ENCODE measurements at places on chromosomes 7 and 10. TPM values are rescaled to one million over a fixed set of nuclear protein-coding genes. Genes with fewer than 3 reads are reported as not detected.
A peak's percentile ranks its signal among the peaks of the same experiment; 100 is the strongest.

- DNase-seq = no peak
These were observed 98.7 kb downstream of the RALA start for GRCh38 chr7:39721919-39722597.

- no peak for DNase-seq
These were observed 219.1 kb downstream of the SEC23IP start for GRCh38 chr10:120111628-120112027.

DNA sequence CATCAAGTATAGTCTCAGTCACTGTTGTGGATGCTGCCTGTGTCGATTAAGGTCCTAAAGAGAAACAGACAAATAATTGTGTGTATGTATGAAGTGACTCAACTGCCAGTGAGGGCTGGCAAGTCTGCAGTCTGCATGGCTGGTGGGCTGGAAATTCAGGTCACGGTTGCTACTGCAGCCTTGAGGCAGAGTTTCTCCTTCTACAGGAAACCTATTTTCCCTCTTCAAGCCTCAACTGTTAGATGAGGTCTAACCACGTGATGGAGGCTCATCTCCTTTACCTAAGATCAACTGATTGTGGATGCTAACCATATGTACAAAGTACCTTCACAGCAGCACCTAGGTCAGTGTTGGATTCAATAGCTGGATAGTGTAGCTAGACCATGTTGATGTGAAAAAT lies 29.9 kb downstream of the MBL2 start:
- no peak for DNase-seq

- no peak for DNase-seq
These were observed 37.4 kb upstream of the YAE1 start for GRCh38 chr7:39528849-39529248.

DNA sequence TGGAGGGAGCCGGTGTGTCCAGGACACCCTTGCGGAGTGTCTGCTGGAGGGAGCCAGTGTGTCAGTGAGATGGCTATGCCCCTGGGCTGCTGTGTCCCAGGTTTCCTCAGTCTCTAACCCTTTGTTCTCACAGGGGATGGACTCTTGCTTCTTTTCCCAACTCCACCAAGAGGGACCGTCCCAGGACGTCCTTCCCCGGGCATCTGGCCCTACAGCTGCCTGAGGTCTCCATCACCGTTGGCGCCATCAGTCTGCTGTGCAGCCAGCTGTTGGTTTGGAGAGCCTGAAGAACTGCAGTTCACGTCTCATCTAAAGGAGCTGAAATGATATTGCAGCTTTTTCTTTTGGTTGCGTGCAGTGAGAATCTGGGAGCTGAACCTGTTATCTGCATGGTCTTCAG lies 136.2 kb downstream of the VIPR2 start:
- no peak for DNase-seq

GRCh38 chr7:32494946-32495297 lies 367 bp upstream of the AVL9 start:
- DNase-seq = no peak

DNA sequence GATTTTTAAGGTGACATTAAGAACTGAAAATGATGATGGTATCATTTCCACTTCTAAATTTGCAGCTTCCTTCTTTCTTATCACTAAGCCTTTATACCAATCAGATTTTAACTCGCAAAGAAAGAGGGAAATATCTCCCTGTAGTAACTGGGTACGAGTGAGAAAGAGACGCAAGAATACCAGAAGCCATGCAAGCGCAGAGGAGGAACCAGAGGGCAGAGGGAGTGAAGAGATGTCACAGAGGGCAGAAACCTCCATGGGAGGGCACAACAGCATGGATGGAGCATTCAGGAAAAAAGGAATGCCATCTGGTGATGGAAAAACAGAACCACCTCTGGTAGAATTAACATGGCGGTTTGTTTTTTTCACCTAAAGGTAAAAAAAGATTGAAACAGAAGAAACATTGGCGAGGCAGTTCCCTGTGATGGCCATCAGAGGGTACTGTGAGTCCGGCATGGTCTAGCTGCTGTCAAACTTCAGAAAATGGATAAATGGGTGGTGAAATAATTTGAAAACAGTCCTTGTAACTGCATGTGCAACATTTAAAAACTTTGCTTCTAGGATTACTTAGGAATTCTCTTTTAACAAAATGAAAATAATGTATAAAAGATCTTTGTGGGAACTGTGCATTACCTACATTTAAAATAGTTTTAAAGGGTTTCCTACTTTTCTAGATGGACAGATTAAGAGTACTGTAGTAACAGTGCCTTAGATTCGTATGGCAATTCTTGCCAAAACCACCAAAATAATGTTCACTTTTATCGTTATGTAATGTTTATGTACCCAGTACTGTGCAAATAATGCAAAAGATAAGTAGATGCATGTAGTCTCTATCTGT lies 91.8 kb downstream of the ARHGAP12 start:
- DNase-seq = peak; percentile 15

DNA sequence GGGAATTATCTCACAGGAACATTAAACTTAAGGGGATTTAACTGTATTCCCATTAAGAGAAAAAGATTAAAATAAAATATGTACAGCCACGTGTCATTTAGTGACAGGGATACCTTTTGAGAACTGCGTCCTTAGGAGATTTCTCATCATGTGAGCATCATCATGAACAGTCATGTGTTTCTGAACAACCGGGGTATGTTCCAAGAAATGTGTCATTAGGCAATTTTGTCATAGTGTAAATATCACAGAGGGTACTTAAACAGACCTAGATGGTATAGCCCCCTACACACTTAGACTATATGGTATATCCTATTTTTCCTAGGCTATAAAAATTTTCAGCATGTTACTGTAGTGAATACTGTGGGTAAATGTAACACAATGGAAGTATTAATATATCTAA lies 840.3 kb downstream of the CNTNAP2 start:
- DNase-seq = no peak

DNA sequence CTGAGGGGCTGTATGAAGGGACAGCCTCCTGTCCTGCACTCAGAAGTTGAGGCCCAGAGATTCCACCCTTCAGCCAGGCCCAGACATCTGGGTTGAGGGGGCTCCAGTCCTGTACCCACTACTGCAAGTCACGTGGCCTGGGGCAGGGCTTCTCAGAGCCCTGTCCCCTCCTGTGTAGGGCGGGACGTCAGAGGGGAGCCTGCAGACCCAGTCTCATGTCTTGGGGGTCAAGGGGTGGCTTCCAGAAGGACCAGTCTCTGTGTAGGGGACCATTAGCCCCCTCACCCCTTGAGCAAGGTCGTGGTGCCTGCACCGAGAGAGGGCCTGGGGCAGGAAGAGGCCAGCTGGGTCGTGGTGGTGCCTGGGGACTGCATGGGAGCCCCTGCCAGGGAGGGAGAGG lies 593 bp upstream of the PILRA start:
- DNase-seq = no peak

GRCh38 chr7:19982841-19983835 lies 209.7 kb upstream of the TMEM196 start:
- peak; percentile 85 for DNase-seq

GRCh38 chr10:75015442-75015841 lies 96.0 kb upstream of the SAMD8 start:
- no peak for DNase-seq

DNA sequence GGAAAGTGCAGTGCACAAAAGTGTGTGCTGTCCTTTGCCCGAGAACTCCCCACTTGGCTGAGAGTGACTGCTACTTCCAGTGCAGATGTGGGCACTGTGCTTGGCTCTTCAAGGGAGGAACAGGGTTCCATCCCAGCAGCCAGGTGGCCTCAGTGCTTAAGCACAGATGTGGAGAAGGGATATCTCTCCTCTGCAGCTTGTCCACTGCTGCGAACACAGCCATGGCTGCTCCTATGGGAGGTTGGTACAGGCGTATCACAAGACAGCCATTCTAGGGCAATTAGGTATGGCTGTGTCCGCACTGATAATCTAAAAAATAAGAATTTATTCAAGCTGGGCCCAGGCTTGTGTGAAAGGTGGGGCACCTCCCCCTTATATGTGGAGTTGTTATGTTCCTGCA lies 66.6 kb downstream of the GLCCI1 start:
- no peak for DNase-seq

- no peak for DNase-seq
These were observed 118.5 kb downstream of the FOXP2 start for GRCh38 chr7:114533131-114533530.

DNA sequence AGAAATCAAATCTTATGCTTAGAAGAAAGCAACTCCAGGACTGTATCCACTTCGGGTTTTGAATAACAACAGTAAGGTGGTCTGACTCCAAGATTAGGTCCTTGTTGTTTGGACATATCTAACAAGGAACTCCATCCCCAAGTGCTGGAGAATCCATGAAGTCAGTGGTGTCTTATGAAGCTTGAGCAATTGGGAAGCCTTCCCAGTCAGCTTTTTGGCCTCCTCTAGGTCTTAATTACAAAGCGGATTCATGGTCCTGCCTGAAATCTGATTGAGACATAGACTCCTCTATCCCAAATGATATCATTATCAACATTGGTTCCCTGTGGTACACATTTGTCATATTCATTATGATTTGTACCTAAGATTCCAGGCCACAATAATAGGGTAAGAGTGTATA lies 642.6 kb downstream of the AUTS2 start:
- no peak for DNase-seq

GRCh38 chr7:137609500-137609899 lies 237.3 kb downstream of the DGKI start:
- no peak for DNase-seq

DNA sequence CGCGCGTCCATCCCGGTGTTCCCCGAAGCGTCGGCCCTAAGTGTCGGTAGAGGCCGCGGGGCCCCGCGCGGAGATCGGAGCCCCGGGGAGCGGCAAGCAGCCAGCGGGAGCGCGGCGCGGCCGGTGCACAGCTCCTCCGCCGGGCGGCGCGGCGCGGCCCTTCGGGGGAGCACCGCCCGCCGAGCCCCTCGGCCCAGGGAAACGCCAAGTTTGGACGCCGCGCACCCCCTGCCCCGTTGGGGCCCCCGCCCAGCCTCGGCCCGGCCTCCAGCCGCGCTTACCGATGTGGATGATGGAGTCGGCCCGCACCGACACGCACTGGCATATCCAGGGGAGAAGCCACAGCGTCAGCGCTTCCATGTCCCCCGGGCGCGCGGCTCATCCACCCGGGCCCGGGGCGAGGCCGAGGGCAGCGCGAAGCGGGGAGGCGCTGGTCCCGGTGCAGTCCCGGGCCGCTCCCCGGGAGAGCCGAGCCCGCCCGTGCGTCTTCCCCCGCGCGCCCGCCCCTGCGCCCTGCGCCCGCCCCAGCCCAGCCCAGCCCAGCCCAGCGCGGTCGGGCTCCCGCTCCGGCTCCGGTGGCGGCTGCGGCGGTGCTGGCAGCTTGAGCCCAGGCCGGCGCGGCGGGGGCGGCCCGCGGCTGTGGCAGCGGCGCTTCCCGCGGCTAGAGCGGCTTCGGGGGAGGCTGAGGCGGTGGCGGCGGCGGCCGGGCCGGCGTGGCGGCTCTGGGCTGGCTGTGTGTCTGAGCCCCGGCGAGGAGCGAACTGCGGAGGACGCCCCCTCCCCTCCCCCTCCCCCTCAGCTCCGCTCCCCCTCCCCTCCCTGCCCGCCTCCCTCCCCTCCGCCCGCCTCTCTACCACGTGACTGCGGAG lies at the start of gene GRID1:
GRID1 (minus strand) TSS at position 763 of the 869 bp plus-strand sequence.
- no peak for DNase-seq

DNA sequence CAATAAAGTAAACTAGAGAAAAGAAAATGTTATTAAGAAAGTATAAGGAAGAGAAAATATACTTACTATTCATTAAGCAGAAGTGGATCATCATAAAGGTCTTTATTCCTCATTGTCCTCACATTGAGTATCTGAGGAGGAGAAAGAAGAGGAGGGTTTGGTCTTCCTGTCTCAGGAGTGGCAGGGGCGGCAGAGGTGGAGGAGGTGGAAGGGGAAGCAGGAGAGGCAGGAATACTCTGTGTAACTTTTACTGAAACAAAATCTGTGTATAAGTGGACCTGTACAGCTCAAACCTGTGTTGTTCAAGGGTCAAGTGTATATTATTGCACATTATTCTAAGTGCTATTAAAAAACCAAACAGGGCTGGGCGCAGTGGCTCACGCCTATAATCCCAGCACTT lies 34.2 kb upstream of the EPC1 start:
- no peak for DNase-seq

DNA sequence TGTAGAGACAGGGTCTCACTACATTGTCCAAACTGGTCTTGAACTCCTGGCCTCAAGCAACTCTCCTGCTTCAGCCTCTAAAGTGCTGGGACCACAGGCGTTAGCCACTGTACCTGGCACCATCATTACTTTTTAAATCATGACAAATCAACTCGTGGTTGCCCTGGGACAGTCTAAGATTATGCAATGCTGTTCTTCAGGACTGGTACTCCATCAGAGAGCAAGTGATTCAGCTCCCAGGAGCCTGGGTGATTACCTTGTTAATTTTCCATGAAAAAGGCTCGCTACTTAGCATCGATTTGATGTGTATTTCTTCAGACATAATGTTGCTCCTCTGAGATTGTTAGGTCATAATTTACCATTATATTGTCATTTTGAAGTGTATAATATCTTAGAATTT lies 158.9 kb upstream of the STEAP4 start:
- DNase-seq = no peak

- no peak for DNase-seq
These were observed 53.7 kb upstream of the FAM3C start for GRCh38 chr7:121449735-121450240.

DNA sequence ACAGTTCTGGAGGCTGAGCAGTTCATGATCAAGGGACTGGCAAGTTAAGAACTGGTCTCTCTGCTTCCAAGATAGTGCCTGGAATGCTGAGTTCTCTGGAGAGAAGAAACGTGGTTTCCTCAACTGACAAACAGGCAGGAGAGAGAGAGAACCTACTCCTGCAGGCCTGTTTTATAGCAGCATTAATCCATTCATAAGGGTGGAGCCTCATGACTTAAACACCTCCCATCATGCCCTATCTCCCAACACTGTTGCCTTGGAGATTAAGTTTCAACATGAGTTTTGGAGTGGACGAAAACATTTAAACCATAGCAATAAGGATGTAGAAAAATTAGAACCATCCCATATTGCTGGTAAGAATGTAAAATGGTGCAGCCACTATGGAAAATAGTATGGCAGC lies 32.3 kb upstream of the IMMP2L start:
- no peak for DNase-seq

Gene LEP
- not detected for total RNA-seq

Gene GATA3
- 2.3 TPM for total RNA-seq

Gene GRM3
- total RNA-seq = not detected

Gene PILRA
- 0.54 TPM for total RNA-seq

Gene C7orf33
- total RNA-seq = not detected

Gene C10orf53
- total RNA-seq = not detected
